ENCODE measurements at places on chromosomes 7 and 10.

DNA sequence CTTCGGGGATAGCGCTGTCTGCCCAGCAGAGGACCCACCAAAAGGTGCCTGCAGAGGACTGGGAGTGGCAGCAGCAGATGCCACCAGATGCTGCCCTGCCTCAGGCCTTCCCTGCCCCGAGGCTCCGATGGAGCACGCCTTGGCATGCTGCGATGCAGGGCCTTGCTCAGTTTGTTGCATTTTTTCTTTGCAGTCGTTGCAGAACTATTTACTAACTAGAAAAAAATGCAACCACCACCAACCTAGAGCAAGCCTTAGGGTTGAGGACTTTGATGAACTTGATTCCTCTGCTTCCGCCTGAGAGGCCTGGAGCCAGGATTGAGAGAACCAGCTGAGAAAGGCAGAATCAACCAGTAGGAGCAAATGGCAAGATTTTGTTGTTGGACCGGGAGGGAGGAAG lies 585.6 kb upstream of the MKI67 start:
- DNase-seq = no peak

DNA sequence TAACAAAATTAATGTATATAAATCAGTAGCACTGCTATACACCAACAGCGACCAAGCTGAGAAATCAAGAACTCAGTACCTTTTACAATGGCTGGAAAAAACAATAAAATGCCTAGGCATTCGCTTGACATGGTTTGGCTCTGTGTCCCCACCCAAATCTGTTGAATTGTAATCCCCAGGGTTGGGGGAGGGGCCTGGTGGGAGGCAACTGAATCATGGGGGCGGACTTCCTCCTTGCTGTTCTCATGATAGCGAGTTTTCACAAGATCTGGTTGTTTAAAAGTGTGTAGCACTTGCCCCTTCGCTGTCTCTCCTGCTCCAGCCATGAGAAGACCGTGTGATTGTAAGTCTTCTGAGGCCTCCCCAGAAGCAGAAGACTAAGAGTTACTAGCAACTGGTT lies 8.6 kb downstream of the ZNF786 start:
- DNase-seq = no peak

DNA sequence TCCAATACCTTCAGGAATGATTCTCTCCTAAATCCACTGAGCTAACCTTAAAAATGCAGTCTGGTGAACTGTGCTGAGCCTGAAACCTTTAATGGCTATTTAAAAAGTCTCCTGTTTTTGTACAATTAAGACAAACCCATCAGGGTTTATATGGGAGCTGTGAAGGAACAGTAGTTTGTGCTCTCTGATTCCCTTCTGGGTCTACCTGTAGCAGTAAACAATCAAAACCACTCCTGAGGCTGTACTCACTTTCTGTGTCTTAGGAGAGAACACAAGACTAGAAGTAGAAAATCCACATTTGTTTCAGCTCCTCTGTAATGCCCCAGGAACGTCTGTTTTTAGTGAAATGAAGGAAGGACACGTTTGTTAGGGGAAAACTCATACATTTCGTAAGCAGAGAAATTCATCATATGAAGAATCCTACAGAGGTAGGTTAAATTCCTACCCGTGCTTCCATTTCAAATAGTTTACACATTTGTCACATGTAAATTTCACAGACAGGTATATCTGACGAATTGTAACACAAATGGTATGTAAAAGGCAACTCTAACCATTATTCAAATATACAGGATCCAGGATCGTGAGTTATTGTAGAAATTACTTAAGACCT lies 2.6 kb downstream of the CUX1 start:
- no peak for DNase-seq

- no peak for DNase-seq
Measured at GRCh38 chr10:78197628-78198272, 164.1 kb downstream of the RPS24 start.

DNA sequence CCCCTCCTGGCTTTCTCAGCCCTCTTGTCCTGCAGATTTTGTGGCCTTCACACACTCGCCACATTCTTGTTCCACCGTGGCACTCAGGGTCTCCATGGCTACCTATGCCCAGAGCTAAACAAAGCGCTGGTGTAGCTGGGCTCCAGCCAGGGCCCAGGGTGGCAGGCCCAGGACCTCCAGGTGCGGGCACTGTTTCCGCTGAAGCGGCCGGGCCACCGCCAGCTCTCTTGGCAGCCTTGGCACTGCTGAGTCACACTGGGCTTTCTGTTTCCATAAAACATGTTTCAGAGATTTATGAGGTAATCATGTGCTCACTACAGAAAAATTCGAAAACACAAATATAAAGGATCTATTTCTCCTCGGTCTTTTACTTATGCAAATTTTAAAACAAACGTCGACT lies 51.3 kb downstream of the AOC1 start:
- DNase-seq = no peak

DNA sequence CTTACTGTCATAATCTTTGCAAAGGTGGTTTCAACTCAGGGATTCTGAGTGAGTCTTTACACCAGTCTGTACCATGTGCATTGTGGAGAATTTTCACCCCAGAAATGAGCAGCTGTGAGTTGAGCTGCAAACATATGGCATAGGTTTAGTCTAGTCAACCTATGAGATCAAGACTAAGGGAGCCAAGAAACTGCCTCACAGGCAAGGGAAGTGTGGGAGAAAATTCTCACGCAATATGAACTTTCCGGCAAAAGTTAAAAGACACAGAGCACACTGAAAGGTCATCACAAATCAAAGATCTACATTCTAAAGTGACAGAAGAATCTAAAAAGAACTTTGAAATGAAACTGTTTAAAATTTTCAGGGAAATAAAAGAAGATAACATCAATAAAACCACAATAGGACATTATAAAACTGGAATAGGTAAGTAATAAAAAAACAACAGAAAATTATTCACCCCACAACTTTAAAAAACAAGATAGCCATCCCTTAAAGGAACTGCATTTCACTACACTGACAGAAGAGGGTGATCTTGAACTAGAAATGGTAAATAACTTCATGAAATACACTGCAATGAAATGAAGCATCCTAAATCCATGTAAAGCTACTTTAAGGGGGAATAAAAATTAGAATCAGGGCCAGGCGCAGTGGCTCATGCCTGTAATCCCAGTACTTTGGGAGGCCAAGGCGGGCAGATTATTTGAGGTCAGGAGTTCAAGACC lies 63.5 kb downstream of the LGI1 start:
- peak; percentile 27 for DNase-seq

- DNase-seq = no peak
Measured at GRCh38 chr7:150435390-150436073, 14.9 kb upstream of the GIMAP8 start.
